ENCODE measurements at places on chromosomes 12 and 14.

DNA sequence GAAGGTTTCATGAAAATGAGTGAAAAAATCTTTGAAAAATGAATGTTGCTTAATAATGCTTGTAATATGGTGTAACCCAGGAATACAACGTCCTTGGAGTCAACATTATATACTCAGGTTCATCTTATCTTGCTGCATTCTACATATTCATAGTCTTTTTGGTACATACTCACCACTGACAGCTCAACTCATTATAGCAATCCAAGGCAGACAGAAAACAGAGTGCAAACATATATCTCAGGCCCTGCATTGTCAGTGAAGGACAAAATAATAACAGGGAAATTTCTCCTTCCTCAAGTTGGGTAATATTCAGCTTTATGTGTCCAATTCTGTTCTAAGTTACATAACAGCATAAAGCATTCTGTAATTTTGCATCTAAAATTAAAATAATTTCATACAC lies 1353.0 kb upstream of the SEL1L start:
- no peak for DNase-seq

- no peak for DNase-seq
Observed at GRCh38 chr12:42118136-42118879, 26.4 kb downstream of the GXYLT1 start.

DNA sequence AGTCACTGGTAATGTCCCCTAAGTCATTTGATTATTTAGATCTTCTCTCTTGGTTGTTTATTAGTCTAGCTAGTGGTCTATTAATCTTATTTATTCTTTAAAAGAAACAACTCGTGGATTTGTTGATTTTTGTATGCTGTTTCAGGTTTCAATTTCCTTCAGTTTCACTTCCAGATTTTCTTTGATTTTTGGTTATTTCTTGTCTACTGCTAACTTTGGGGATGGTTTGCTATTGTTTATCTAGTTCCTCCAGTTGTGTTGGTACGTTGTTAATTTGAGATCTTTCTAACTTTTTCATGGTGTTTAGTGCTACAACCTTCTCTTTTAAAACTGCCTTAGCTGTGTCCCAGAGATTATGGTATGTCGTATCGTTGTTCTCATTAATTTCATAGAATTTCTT lies 18.5 kb upstream of the CD69 start:
- no peak for DNase-seq

DNA sequence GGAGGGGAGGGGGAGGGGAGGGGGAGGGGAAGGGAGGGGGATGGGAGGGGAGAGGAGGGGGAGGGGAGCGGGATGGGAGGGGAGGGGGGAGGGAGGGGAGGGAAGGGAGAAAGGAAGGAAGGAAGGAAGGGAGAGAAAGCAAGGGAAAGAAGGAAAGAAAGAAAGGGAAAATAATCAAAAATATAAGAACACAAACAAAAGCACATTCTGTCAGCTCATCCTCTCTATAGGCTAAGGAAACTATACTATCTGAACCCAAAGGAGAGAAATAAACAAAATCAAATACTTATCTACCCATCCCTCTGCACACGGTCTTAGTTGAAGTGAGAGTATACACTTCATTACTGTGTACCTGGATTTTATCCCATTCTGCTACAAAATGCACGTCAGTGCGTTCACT lies 26.9 kb downstream of the MANSC1 start:
- no peak for DNase-seq

DNA sequence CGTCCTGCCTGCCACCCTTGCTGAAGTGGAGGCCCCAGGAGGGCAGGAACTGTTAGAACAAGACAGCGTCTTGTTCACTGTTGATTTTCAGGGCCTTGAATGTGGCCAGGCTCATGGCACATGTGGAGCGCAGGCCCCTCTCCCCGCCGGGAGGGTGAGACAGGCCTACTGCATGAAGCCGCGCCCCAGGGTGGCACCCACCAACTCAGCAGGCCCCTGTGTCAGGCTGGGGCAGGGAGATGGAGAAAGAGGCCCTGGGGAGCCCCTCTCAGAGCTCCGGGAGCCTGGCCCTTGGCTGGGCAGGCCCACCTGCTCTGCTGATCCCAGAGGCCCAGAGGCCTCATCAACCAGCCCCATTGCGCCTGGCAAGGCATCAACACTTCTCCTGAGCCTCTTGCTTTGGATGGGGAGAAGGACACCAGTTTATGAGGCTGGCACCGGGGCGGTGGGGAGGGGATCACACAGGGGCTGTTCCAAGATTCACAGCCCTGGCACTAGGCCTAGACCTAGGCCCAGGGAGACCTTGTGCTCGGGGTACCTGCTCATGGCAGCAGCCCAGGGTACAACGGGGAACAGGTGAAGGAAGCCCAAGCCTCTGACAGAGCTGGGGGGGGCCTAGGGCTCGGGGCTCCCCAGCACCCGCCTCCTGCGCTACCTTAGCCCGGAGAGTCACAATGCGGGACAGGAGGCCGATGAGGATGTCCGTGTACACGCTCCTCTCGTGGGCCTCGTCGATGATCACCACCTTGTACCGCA lies 18.1 kb downstream of the DHX37 start:
- no peak for DNase-seq

GRCh38 chr14:94600148-94600545 lies 12.0 kb upstream of the SERPINA3 start:
- DNase-seq: no peak

DNA sequence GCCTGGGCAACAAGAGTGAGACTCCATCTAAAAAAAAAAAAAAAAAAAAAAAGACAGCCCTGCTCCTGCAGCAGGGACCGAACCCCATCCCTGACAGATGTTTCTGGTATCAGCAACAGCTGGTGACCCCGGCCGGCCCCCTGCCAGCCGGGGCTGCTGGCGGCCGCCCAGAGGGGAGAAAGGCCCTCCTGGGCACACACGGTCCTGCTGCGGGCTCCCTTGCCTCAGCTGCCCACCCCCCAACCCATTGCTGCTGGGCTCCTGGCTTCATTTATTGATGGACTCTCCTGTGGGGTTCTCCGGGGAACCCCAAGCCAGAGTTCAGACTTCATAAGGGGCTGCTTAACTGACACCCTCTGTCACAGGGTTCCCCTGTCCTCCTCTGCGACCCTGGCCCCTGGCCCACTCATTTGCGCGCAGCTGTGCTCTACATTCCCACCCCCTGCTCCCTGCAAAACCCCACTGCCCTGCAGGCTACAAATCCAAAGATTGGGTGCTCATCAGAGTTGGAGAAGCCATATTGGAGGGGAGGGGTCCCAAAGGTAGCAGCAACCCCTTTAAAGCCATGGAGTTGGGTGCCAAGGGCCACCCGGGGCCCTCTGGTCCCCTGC lies 103.6 kb upstream of the RTL1 start:
- no peak for DNase-seq

- no peak for DNase-seq
Observed at GRCh38 chr12:25712169-25712568, 159.1 kb upstream of the LMNTD1 start.

GRCh38 chr12:110721570-110721969 lies 21.1 kb downstream of the PPP1CC start:
- no peak for DNase-seq

- DNase-seq: no peak
Observed at GRCh38 chr12:94173660-94174265, 25.4 kb downstream of the PLXNC1 start.

- no peak for DNase-seq
Observed at GRCh38 chr12:62787023-62787422, 147.9 kb downstream of the PPM1H start.

- DNase-seq: no peak
Observed at GRCh38 chr14:60206837-60207533, 41.8 kb upstream of the DHRS7 start.

GRCh38 chr14:59768855-59769375 lies 101.7 kb downstream of the RTN1 start:
- DNase-seq: no peak

DNA sequence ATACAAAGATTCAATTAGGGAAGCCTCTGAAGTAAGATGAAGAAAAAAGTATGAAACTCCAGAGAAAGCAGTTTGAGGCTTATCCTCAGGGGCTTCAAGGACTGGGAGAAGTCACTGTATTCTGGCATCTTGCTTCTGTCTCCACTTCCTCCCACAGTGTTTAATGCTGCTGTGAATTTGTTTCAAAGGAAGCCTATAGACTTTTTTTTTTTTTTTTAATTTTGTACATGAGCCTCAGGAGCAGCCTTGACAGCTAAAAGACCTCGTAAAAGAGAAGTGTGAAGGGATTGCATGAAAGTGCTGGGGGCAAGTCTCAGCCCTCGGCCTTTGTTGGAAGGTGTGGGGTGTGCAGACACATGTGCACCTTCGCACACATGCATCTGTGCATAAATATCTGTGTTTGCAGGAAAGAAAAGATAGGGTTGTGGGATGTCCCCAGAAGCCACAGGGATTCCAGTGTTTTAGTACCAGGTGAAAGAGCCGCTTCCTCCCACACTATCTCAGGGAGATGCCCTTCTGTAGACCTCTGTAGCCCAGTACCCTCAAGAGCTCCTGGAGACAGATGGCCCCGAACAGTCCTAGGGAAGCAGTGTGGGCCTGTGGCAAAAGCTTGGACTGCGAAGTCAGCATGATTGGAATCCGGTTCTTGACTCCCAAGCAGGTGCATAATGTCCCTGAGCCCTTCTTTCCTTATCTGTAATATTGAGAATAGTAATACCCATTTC lies 193.5 kb upstream of the BCL2L14 start:
- no peak for DNase-seq

- DNase-seq: no peak
Observed at GRCh38 chr14:55505846-55506245, 65.4 kb upstream of the TBPL2 start.

DNA sequence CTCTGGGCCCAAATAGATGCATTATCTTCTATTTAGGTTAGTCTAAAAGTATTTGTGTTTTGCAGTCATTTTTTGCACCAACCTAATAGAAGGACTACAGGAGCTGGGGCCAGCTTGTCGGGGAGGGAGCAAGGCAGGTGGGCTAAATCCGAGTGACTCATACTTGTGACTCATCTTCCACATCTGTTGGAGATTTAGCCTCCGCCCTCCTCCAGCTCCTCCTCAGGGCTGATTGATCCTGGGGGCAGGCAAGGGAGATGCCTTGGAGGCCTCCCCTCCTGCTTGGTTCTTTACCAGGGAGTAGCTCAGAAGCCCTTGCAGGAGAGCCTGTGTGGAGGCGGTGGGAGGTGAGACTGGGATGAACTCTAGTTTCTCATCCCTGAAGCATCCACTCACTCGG lies 27.9 kb downstream of the RHOF start:
- no peak for DNase-seq
